ENCODE measurements at places on chromosomes 7 and 10.

DNA sequence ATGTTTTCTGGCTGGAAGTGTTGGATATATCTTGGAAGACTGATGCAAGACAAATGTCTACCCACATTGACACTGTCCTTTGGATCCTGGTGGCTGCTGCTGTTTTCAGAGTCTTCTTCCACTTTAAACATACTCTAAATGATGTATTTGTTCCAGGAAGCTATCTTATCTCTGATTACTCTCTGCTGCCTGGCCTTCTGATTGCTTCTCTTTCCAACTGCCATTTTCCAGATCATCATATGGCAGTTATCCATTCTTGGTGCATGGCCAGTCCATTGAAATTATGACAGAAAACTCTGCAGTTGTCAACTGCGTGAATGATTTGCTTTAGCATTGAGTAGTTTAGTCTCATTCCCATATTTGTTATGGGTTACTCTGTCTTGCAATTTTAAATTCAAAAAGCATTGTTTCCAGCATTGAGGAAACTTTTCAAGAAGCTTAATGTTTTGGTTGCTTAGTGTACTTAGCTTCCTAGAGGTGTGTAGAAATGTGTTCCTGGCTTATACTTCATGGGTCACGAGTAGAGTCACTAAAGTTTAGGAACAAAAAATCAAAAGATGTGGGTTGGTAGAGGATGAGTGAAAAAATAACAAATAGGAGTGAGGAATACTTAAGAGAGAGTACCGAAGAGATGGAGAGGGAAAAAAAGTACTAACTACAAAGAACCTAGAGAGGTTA, 268.3 kb upstream of the MTPN start:
- no peak for DNase-seq

DNA sequence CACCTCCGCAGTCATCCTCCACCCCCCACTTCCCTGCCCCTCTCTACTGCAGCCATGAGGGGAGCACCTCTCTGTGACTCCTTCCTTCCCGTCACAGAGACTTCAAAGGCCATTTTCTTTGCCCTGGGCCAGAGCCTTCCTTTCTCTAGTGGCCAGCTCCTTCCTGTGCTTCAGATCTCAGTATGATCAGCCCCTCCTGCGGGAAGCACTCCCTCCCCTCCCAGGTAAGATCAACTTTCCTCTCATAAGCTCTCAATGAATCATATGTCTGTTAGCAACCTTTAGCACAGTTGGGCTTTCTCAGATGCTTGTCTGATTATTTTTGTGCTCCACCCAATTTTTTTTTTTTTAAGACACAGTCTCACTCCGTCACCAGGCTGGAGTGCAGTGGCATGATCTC, 241.0 kb upstream of the PRSS1 start:
- no peak for DNase-seq

- DNase-seq, result no peak
Measured at GRCh38 chr10:92219559-92219958, 71.3 kb downstream of the CPEB3 start.

- DNase-seq, result no peak
Measured at GRCh38 chr10:62457196-62457595, 83.0 kb downstream of the ZNF365 start.

GRCh38 chr7:94941844-94942632, 34.6 kb downstream of the PPP1R9A start:
- no peak for DNase-seq

DNA sequence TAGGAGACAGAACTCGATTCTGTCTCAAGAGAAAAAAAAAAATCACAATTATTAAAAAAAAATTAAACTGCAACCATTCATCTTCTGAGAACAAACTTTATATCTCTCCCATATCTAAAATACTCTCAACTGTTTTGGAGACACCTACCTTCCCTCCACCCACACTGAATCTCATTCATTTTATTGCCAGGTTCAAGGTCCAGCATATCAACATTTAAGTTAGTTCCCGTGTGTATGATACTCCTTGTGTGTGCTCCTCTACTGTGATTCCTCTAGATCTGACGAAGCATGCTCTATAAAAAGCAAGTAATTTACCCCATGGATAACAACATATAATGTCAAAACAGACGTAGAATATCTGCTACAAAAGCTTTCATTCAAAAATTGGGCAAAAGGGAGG, 351.8 kb upstream of the SORCS1 start:
- DNase-seq, result no peak

DNA sequence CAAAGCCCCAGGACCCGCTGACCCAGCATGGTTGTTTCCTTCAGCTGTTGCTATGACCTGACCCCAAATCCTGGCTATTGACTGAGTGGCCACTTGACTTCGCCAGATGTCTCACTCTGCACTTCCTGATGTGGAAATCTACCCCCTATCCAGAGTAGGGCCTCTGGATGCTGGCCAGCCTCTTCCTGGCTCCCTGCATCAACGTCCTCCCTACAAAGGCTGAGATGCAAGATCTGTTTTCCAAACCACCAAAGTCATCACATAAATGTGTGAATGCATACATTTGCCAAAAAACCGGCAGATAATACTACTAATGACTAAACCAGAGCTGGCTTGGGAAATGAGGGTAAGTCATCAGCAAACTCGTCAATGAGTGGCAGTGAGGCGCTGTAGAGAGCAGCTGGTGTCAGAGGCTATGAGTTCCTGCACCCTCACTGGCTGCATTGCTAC, 70.4 kb downstream of the PYROXD2 start:
- DNase-seq, result no peak

GRCh38 chr10:103506061-103506460, 12.6 kb downstream of the NEURL1 start:
- no peak for DNase-seq

DNA sequence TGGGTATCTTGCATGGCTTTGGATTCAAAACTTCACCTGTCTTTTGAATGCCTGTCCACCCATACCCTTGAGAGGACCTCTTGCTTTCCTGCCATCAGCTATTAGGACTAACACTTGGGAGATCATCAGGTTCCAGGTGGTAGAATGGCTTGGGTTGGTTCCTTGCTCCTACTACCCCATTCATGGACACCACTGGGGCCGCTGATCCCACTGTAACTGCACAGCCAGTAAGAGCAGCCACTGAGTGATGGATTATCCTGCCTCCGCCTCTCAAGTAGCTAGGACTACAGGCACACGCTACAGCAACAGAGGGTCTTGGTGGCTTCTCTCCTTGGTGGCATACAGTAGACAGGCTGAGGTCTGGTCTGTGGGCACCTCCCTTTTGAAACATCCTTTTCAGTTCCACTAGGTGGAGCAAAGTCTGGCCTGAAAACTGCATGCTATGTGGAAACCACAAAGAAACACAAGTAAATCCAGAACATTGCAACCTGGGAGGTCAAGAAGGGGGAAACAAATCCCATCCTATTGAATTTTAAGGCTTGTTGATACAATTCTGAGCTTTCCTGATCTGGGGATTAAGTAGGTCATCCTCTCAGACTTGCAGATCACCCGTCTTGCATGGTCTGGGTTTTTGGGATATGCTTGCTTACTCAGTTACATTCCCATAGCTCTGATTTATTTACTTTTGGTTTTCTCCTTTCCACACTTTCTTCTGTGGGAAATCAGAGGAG, 9.4 kb downstream of the WBP1L start:
- DNase-seq, result peak; percentile 82

GRCh38 chr10:132865171-132865631, 77.2 kb downstream of the CFAP46 start:
- no peak for DNase-seq

DNA sequence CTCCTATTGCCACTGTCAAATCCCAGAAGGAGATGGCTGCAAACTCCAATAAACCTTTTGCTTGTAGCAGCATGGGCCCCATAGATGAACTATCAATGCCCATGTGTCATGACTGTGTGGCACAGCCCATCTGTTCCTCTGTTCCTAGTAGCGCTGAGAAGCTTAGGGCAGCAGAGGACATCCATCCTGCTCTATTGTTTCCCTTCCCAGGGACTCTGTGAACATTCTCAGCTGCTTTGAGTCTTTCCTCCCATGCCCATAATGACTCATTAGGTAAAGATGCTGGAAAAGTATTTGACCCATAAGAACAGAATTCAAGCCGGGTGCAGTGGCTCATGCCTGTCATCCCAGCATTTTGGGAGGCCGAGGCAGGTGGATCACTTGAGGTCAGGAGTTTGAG, 28.3 kb downstream of the STMP1 start:
- no peak for DNase-seq

DNA sequence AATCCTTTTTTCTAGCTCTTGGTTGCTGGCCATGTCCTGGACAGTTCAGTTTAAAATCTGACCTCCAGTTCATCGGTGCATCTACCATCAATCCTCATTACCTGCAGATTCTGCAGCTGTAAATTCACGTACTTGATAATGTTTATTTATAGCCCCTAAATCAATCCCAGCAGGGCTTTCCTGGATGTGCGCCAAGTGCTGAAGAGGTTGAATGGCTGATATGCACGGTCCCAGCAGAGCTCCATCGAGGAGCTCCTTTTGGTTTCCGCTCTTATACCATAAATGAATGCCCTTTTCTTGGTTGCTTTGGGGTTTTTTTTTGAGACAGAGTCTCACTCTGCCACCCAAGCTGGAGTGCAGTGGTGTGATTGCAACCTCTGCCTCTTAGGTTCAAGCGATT, 91.2 kb upstream of the CCZ1B start:
- no peak for DNase-seq

DNA sequence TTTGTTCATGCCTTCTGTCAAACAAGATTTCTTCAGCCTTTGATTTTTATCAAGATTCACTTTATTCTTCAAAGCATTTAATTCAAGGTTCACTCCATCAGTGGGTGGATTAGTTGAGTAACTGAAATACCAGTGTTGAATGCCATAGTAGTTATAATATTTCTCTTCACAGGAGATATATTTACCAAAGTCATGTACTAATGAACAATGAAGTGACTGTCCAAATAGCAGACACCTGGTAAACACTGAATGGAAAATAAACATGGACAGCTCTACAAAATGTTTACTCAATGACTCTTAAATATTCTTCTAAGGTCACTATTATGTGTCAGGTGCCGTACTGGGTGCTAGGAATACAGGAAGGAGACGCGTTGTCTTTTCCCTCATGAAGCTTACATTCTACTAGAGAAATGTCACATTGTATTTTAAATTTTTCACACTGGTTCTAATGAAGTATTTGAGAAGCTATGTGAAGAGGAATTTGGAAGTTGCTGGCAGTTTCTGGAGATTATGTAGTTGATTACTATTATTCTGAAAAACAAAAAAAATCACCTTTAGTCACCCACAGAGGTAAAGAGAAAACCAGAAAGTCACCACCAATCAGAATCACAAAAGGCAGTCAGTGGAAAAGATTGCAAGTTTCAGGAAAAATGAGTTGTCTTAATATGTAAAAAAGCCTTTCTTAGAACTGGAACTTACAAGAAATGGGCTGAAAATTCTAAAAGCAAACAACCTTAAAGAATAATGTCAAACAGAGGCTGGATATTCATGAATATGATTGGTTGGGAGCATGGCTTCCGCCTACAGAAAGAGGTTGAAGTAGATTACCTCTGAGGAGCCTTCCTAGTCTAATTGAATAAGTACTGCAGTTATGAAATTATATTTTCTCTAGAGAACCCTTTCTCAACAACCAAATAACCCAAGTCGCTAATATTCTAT, 84.5 kb downstream of the RTKN2 start:
- DNase-seq, result no peak

DNA sequence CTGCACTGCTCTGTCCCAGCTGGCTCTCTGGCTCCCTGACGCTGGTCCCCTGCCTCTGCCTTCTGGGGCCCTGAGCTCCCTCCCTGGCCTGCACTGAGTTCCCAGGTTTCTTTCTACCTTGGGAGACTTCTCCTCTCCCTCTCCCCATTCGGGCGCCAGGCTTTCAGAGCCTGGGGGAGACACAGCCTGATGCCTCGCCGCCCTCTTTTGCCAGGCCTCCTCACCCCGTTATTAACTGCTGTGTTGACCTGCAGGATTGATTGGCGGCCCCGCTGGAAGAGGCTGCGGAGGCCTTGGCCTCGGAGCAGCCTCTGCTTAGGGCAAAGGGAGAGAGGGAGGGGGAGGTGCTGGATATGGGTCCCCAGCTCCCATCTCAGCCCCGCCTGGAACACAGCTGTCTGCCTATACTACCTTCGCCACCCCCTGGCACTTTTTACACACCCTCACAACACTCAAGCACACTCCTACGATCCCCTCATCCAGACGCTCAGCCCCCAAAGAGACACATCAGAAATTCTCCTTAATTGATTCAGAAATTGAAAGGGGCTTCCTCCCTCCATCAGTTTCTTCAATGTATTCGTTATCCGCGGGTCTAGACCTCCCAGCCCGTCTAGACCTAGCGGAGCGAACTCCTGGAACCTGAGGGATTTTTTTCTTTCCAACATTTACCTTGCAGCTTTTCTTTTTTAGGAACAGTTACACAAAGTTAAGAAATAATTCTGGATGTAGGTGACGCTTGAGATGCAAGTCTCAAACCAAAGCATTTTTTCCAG, 7.1 kb upstream of the PAX2 start:
- DNase-seq, result no peak

- no peak for DNase-seq
Measured at GRCh38 chr7:155722118-155722517, 77.7 kb downstream of the RBM33 start.

DNA sequence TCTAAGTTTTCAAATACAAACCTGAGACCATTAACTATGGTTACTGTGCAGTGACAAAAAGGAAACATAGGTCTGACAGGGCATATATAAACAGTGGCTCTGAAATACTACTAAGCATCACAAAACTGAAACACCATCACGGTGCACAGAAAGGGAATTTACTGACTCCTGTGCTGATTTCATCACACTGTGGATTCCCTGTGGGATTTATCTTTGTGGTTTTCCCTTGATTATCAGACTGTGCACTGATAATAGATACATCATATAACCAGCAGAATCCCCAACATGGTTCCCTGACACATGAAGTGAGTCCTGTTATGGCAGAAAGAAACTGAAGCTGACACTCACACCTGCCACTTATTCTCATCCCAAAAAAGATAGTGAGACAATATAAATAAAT, 676.3 kb upstream of the KCND2 start:
- no peak for DNase-seq

DNA sequence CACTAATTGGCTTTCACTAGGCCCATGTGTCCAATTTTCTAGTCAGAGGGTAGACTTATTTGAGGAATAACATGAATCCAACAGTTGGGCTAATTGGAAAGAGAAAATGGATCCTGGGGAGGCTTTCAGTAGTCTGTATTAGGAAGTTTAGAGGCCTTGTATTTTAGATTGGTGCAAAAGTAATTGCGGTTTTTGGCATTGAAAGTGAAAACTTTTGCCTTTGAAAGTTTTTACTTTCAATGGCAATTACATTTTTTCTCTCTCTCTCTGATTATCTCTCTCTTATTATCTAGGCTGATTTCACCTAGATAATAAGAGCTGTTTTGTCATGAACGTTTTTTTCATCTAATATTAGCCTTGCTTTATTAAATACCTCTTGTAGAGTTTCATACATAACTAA, 981.7 kb downstream of the REEP3 start:
- DNase-seq, result no peak

GRCh38 chr10:13627459-13628310, 40.9 kb downstream of the PRPF18 start:
- no peak for DNase-seq
